ENCODE measurements at places on chromosomes 5 and 9.

DNA sequence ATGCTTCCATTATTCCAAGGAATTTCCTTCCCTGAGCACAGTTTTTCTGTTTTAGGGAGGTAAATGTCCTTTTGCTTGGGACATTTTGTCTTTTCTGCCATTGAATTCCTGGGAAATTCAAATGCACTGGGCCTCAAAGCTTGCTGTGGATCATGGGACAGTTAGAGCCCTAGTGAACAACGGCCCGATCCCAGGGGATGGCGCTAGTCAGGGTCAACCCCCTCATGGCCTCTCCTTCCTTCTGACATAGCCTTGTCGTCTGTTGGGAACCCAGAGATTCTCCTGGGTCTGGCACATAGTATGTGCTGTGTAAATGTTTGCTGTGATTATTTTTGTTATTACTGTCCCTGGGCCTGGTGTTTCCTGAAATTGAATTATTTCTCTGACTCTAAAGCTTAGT lies 30.7 kb upstream of the COL15A1 start:
- no peak for DNase-seq

- DNase-seq: no peak
These were observed 37.6 kb upstream of the EXOC3 start for GRCh38 chr5:405421-405820.

DNA sequence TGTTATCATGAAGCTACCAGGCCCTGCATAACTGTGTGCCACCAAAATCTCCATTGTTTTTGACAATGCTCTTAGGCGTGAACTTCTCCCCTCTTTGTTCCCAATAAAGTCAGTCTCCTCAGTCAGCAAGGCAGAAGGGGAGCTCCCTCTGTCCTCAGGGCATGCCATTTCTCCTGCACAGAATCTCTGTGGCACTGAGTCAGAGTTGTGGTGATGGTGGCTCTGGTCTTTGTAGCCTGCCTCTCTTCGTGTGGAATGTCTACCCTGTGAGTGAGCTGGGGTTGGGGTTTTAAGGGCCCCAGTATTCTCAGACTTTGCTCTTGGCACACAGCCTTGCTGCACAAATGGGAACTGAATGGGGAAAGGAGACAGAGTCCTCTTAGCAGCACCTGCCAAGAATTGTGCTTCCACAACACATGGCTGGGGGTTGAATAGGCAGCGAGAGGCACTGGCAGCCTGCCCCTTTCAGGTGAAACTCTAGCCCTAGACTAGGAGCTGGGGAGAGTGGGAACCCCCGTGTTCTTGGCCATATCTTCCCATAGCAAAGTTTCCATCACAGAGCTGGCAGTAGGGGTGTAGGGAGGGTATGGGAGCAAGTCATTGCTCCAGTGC lies 146.6 kb downstream of the SH3GL2 start:
- DNase-seq: no peak

- no peak for DNase-seq
These were observed 8.8 kb upstream of the GLIPR2 start for GRCh38 chr9:36127652-36128244.

DNA sequence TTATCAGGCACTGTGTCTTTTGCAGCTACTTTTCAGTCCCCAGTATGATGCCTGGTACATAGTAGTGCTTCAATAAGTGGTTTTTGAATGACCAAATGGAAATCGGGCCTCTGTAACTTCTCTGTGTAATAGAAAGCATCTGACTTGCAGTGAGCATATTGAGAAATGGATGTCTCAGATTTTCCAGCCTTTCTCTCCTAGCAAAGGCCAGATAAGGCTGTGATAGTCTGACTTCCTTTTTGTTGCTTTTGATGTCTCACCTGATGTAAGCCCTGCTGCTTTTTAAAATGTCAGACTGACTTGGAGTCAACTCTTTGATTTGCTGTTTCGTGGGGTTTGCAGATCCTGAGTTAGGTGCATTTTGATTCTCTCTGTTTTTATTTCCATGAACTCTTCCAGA lies 590.0 kb upstream of the ZNF608 start:
- DNase-seq: no peak

All from GDM1 (cell line).